ENCODE measurements at places on chromosomes 1 and 21. TPM values are rescaled to one million over a fixed set of nuclear protein-coding genes. Genes with fewer than 3 reads are reported as not detected.
A peak's percentile ranks its signal among the peaks of the same experiment; 100 is the strongest.

Gene EVA1B
- 3.3 TPM for polyA plus RNA-seq

Gene SDHB
- polyA plus RNA-seq = 279 TPM

Gene TOMM40L
- 10.4 TPM for polyA plus RNA-seq

Gene UBIAD1
- 8.7 TPM for polyA plus RNA-seq

Gene MEX3A
- polyA plus RNA-seq = 0.56 TPM

Gene TRAPPC3
- 24.2 TPM for polyA plus RNA-seq

Gene TBX19
- 0.42 TPM for polyA plus RNA-seq

Gene TCHH
- polyA plus RNA-seq = 0.09 TPM

Gene KRTAP19-3
- polyA plus RNA-seq = not detected

Gene DIPK1A
- 9.9 TPM for polyA plus RNA-seq

GRCh38 chr1:55262822-55263221 lies 47.7 kb upstream of the USP24 start:
- DNase-seq = no peak
- no peaks in the 10 kb centered on the region for H3K36me3 ChIP-seq
- no peak overlapping the region for H3K4me3 ChIP-seq
- H3K27ac ChIP-seq = no peak overlapping the region

GRCh38 chr1:244837597-244838258 lies 2.3 kb downstream of the COX20 start:
- peaks cover 35% of the 10 kb centered on the region for H3K4me1 ChIP-seq
- H3K27me3 ChIP-seq = no peaks in the 10 kb centered on the region
- H3K4me3 ChIP-seq = no peak overlapping the region
- H3K36me3 ChIP-seq = peaks cover 12% of the 10 kb centered on the region

DNA sequence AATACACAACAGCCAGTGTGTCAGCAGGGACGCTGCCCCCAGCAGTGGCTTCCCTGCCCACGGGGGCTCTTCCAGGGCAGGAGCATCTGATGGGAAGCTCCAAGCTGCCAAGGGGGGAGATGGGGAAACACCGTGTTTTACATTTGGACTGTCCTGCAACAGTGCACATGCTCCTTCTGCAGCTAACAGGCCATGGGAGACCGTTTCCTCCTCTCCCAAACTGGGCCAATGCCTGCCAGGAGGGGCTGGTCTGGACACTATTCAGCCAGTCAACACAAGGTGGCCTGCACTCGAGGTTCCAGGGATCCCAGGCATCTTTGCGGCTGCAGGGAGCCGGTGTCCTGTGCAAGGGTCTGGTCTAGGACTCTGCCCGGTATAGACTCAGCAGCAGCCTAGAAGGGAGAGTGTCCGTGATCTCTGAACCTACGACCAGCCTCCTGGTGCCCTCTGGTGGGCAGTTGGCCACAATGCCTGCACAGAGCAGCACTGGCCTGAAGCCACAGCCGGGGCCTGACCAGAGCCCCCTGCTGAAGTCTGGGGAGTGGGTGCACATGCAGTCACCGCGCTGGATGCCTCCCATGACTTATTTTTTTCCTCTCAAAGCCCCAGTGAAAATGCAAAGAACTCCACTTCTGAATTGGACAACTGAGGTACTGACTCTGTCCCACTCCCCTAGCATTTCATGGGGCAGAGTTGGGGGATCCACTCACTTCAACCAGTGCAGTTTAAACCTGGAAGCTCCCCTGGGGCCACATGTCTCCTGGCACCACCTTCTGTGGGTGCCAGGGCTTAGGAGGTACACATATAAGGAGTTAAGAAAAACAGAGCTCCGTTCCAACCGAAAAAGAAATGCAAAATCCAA lies 33.3 kb downstream of the RCC2 start:
- no peak overlapping the region for H3K27ac ChIP-seq
- H3K36me3 ChIP-seq = peaks cover 19% of the 10 kb centered on the region
- DNase-seq = peak; percentile 71
- H3K4me1 ChIP-seq = no peaks in the 10 kb centered on the region

DNA sequence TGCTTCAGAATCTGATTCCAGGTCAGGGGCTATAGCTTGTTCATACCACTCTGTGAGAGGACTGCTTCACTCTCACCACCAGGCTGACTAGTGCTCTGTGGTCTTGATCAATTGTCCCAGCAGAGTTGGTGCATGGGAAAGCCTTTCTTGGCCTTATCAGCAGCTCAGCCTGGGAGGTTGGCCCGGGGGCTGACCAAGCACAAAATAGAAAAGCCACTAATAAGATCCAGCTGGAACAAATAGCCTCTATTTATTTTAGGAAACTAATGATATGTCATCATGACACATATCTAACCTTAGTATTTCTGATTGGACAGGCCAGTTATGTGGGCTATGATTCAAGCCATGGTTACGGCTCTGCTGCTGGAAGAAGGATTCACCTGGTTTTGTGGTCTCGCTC lies 134.2 kb downstream of the GDAP2 start:
- no peaks in the 10 kb centered on the region for H3K4me1 ChIP-seq
- DNase-seq = no peak
- H3K27ac ChIP-seq = no peak overlapping the region
- H3K4me3 ChIP-seq = no peak overlapping the region

DNA sequence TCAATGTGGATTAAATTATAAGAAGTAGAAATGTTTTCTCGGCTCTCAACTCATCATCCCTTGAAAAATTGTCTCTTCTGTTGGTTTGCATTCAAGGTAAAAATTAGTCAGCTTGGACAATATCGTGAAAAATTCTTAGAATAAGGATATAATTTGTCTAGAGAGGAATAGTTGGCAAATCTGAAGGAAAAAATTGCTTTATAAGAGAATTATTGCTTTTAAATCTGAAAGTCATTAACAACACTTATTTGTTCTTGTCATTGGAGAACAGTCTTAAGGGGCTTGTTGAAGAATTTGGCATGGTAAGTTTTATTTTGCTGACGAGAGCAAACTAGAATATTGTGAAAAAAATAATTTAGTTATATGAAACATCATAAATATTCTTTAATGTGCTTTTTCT lies 26.4 kb downstream of the ANGPTL1 start:
- DNase-seq = no peak
- no peak overlapping the region for H3K4me3 ChIP-seq
- no peak overlapping the region for H3K27ac ChIP-seq
- H3K36me3 ChIP-seq = no peaks in the 10 kb centered on the region
- H3K27me3 ChIP-seq = no peaks in the 10 kb centered on the region

- no peaks in the 10 kb centered on the region for H3K4me1 ChIP-seq
- no peak overlapping the region for H3K4me3 ChIP-seq
- H3K36me3 ChIP-seq = no peaks in the 10 kb centered on the region
- no peak for DNase-seq
Measured at GRCh38 chr1:111236379-111236778, 8.9 kb downstream of the CHI3L2 start.

DNA sequence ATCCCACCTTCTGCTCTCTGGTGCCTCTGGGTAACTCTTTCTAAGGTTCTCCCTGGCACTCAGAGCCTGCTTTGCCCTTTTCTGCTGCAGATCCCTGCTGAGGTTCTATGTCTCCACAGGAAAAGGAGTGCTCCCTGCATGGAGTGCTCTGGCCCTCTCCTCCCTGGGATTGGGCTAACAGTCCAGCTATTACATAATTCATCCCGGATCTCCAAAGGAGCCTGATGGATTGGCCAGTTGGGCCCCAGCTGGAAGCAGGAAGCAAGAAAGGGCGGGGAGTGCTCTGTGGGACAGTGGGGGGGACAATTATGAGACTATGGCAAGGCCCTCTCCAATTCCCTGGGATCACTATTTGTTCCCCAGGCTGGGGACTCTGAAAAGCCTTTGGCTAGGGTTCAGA lies 51.9 kb upstream of the GOLT1A start:
- peaks cover 31% of the 10 kb centered on the region for H3K4me1 ChIP-seq
- H3K27ac ChIP-seq = peak overlapping the region; percentile 79
- no peak overlapping the region for H3K4me3 ChIP-seq
- no peak for DNase-seq
- no peaks in the 10 kb centered on the region for H3K27me3 ChIP-seq
- H3K36me3 ChIP-seq = peaks cover 12% of the 10 kb centered on the region

- H3K27ac ChIP-seq = no peak overlapping the region
- no peaks in the 10 kb centered on the region for H3K36me3 ChIP-seq
- no peaks in the 10 kb centered on the region for H3K4me1 ChIP-seq
- H3K4me3 ChIP-seq = no peak overlapping the region
Measured at GRCh38 chr1:188669728-188670382, 1807.8 kb downstream of the BRINP3 start.

GRCh38 chr1:212247179-212247721 lies 38.0 kb upstream of the PPP2R5A start:
- H3K27ac ChIP-seq = peak overlapping the region; percentile 45
- no peak overlapping the region for H3K4me3 ChIP-seq
- no peak for DNase-seq
- H3K27me3 ChIP-seq = no peaks in the 10 kb centered on the region
- no peaks in the 10 kb centered on the region for H3K36me3 ChIP-seq

DNA sequence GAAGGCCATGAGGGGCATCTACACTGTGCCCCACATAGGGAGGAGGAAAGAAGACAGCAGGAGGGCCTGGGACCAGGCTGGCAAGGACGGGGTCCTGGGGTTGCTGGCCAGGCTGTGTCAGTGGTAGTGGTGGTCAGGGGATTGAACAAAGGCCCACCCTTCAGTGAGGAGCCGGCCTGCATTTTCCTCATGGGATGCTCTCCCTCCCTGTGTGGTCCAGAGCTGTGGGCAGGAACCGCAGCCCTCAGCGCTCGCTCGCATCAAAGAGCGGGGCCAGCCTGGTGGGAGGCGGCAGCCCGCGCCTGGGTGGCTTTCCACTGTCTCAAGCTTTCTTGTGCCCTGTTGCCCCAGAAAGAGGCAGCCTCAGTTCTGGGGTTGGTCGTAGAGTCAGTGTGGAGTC lies 24.8 kb downstream of the LHX4 start:
- H3K4me3 ChIP-seq = no peak overlapping the region
- no peak overlapping the region for H3K27ac ChIP-seq
- no peak for DNase-seq
- H3K27me3 ChIP-seq = no peaks in the 10 kb centered on the region

- H3K4me3 ChIP-seq = no peak overlapping the region
- no peaks in the 10 kb centered on the region for H3K4me1 ChIP-seq
- no peaks in the 10 kb centered on the region for H3K27me3 ChIP-seq
- no peak for DNase-seq
- no peak overlapping the region for H3K27ac ChIP-seq
- no peaks in the 10 kb centered on the region for H3K36me3 ChIP-seq
Measured at GRCh38 chr1:175600721-175601440, 142.5 kb downstream of the TNR start.

- no peaks in the 10 kb centered on the region for H3K27me3 ChIP-seq
- no peaks in the 10 kb centered on the region for H3K4me1 ChIP-seq
- no peak overlapping the region for H3K27ac ChIP-seq
- no peak for DNase-seq
- H3K4me3 ChIP-seq = no peak overlapping the region
Measured at GRCh38 chr1:6859415-6860343, 74.4 kb downstream of the CAMTA1 start.

DNA sequence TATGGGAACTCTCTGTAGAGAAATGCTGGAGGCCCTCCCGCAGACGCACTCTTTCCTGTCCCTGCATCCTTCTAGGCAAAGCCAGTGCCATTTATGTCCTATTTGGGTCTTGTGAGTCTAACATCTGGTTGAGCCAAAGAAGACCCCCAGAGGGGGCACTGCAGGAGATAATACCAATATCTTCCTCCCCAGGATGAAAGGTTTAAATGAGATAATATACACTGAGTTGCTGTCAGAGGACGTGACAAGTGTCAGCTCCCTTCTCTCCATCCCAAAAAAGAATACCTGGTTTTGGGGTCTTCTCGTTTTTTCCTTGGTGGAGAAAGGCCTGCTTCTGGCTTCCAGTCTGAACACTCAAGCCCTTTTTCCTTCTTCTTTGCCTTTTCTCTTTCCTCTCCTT lies 7.6 kb downstream of the TCEA3 start:
- H3K27ac ChIP-seq = no peak overlapping the region
- H3K36me3 ChIP-seq = peaks cover 7% of the 10 kb centered on the region
- no peak overlapping the region for H3K4me3 ChIP-seq
- no peaks in the 10 kb centered on the region for H3K27me3 ChIP-seq

DNA sequence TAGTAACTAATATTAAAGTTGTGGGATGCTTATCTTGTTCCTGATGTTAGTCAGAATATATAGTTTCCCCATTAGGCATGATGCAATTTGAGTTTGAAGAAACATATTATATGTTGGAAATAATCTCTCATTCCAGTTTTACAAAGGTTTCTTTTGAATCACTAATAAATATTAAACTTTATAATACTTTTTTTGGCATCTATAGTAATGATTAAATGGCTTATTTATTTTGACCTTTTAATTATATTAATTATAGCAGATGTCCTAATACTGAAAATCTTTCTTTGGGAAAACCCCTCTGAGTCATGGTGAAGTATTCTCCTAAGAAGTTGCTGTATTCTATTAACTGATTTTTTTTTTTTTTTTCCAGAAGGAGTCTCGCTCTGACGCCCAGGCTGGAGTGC lies 28.5 kb upstream of the PTGS2 start:
- no peak for DNase-seq
- H3K27me3 ChIP-seq = no peaks in the 10 kb centered on the region
- no peaks in the 10 kb centered on the region for H3K4me1 ChIP-seq
- no peak overlapping the region for H3K4me3 ChIP-seq
- no peak overlapping the region for H3K27ac ChIP-seq
- no peaks in the 10 kb centered on the region for H3K36me3 ChIP-seq

- H3K36me3 ChIP-seq = peaks cover 20% of the 10 kb centered on the region
- no peak overlapping the region for H3K4me3 ChIP-seq
- no peak for DNase-seq
- H3K27me3 ChIP-seq = no peaks in the 10 kb centered on the region
- H3K27ac ChIP-seq = no peak overlapping the region
Measured at GRCh38 chr1:202952099-202952498, 6.0 kb downstream of the ADIPOR1 start.

DNA sequence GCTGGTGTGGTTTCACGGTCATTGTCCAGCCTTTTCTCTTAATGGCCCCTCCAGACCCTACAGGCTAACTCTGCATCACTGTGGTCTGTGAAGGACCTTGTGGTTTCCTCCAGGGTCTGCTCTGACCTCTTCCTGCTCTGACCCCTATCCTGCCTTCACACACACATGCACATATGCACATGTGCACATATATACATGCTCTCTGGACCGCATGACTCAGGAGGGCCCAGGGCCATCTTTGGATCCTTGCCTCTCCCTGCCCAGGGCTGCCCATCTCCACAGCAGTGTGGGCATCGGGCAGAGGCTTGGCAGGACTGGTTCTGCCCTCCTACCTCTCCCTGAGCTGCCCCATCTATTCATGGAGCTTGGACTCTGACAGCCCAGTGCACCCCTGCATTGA lies 510.9 kb downstream of the PTPRU start:
- no peak overlapping the region for H3K4me3 ChIP-seq
- H3K27me3 ChIP-seq = no peaks in the 10 kb centered on the region
- H3K27ac ChIP-seq = no peak overlapping the region
- H3K4me1 ChIP-seq = no peaks in the 10 kb centered on the region
- H3K36me3 ChIP-seq = no peaks in the 10 kb centered on the region
- no peak for DNase-seq

GRCh38 chr21:33682992-33683627 lies 40.8 kb downstream of the ITSN1 start:
- H3K4me1 ChIP-seq = peaks cover 18% of the 10 kb centered on the region
- no peak overlapping the region for H3K27ac ChIP-seq
- H3K4me3 ChIP-seq = no peak overlapping the region
- DNase-seq = no peak
- H3K27me3 ChIP-seq = no peaks in the 10 kb centered on the region
- H3K36me3 ChIP-seq = no peaks in the 10 kb centered on the region

All from liver (tissue), 10 donors.